ENCODE measurements at places on chromosomes 7 and 10. TPM values are rescaled to one million over a fixed set of nuclear protein-coding genes. Genes with fewer than 3 reads are reported as not detected.

The CAMK2B gene
- polyA plus RNA-seq = 0.12 TPM

DNA sequence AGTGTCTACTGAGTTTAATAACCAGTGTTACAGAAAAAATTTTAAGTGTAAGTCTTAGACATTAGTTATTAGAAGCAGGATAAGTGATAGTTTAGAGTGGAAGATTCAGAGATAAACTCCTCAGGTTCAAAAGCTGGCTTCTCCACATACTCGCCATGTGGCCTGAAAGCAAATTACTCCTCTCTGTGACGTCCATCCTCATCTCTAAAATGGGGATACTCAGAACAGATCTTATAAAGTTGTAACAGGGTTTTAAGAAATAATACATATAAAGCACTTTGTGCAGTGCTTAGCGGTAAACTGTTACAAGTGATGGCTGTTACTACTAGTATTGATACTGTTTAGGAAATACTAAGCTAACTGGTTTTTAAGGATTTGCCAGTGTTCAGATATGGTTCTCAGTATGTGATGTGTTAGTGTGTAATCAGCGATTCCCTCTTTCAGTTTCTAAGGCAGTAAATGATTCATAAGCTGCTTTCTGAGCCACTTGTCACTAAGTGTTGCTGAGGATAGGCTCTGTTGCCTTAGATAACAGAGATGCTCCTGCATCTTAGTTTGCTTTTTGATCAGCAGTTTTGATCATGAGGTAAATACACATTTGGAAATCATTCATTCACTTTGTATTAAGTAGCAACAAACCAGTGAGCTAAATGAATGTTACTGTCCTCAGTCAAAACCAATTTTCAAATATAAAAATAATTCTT is 58.7 kb downstream of the CYP51A1 start:
- DNase-seq = no peak

DNA sequence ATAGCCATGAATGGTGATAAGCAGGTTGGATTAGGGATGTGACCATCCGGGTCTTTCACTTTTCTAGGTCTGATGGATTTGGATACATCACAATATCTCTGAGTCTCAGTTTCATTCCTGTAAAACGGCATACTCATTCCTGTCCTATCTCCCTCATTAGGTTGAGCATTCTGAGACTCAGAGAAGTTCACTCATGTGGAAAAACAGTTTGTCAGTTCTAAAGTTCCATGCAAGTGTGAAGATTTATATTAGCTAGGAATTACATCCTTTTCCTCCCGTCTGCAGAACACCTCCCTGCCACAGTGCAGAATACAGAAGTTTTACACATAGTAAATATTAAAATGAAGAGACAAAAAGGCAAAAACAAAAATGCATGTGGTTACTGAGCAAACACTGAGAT is 94.2 kb upstream of the SLC25A13 start:
- no peak for DNase-seq

The NME8 gene
- not detected for polyA plus RNA-seq

GRCh38 chr7:66950763-66951162 is 29.7 kb downstream of the TMEM248 start:
- no peak for DNase-seq

The ASZ1 gene
- 0.05 TPM for polyA plus RNA-seq

GRCh38 chr10:125344573-125345171 is 184.3 kb upstream of the CTBP2 start:
- DNase-seq = no peak

The PON1 gene
- not detected for polyA plus RNA-seq

DNA sequence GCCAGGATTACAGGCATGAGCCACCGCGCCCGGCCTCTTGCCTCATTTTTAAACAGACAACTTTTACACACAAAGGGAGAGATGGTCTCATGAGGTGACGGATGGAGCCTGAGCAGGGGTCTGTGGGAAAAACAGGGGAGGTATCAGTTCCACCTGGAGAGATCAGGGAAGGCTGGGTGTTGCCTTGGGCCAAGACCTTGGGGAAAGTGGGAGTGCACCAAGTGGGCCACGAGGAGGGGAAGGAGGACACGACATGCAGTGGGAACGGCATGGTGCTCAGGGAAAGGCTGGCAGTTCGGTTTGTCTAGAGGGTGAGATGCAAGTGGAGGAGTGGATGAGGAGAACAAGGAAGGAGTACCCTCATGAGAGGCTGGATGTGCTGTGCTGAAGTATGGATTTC is 8.9 kb upstream of the ZNF777 start:
- no peak for DNase-seq
